Stimulated activated CD4-positive, alpha-beta T cell treated with anti-CD3 and anti-CD28 coated beads, Interleukin-1b, Interleukin-23, amount 100 ng/mL, for 4 hours (primary cell): ENCODE measurements at places on chromosomes 3 and 15.

- no peak for DNase-seq
These were observed 38.4 kb downstream of the ITPR1 start for GRCh38 chr3:4531478-4532025.

DNA sequence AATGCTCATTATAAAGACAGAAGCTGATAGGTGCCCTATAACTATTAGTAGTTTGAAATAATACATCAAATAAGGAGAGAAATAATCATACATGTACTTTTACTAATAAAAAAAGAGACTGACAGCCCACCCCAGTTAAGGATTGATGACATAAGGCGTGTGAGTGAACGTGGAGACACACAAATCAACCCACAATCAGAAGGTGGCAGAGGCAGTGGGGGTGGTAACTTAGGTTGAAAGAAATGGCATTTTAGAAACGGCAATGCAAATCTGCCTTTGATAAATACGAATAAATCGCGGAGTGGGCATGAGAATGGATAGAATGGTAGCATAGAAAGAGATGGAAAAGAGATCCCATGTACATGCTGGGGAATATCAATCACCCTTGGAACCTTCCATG, 256.2 kb upstream of the ATP10A start:
- DNase-seq: no peak

- no peak for DNase-seq
These were observed 6.0 kb downstream of the TYRO3 start for GRCh38 chr15:41564960-41565502.

DNA sequence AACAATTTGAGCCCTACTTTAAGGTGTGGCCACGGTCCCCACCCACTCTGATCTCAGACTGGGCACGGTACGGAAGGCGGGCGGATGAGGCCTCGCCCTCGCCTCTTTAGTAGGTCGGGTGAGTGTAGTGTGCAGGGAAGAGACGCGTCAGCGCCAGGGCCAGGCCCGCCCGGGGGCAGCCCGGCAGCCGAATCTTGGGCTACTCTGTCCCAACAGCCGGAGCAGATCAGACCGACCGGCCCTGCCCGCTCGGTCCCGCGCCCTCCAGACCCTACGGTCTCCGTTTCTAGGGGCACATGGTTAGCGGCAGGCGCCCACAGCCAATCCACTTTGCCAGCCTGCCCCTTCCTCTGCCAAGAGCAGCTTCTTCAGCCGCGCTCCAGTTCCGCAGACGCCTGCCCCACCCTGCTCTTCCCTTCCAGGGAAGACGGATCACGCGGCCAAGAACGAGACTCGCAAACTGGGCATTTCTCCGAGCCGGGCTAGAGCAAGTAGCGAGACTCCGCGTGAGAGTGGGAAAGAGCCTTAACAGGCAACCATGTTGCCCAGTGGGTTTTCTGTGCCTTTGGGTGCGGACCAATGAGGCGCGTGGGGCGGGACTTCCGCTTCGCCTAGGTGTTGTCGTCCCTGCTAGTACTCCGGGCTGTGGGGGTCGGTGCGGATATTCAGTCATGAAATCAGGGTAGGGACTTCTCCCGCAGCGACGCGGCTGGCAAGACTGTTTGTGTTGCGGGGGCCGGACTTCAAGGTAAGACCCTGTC, at the start of gene RNF13:
RNF13 (plus strand) TSS at position 610 of the 761 bp plus-strand sequence. CDS start 32,812 bp downstream, outside the sequence.
- DNase-seq: peak; percentile 86

DNA sequence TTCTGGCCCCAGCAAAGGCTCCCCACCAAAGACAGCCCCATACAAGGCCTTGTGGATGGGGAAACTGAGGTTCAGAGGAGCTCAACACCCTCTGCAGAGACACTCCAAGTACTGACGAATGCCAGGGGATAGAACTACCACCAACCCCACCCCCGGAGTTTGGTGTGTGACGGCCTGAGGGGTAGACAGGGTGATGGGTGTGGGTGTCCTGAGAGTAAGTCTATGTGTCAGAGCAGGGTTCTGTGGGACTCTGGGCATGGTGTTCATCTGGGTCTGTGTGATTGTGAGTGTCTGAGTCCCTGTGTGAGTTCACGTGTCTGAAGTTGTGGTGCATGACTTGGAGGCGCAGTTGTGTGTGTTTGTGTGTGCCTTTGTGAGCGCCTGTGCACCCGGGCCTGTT, 7.4 kb downstream of the PTH1R start:
- DNase-seq: no peak

DNA sequence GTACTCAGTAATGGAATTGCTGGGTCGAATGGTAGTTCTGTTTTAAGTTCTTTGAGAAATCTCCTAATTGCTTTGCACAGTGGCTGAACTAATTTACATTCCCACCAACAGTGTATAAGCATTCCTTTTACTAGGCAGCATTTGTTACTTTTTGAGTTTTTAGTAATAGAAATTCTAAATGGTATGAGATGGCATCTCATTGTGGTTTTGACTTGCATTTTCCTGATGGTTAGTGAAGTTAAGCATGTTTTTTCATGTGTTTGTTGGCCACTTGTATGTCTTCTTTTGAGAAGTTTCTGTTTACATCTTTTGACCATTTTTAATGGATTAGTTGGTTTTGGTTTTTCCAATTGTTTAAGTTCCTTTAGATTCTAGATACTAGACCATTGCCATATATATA, 28.4 kb downstream of the TP63 start:
- DNase-seq: no peak

- DNase-seq: no peak
These were observed 88.6 kb downstream of the TBL1XR1 start for GRCh38 chr3:177108648-177109047.

DNA sequence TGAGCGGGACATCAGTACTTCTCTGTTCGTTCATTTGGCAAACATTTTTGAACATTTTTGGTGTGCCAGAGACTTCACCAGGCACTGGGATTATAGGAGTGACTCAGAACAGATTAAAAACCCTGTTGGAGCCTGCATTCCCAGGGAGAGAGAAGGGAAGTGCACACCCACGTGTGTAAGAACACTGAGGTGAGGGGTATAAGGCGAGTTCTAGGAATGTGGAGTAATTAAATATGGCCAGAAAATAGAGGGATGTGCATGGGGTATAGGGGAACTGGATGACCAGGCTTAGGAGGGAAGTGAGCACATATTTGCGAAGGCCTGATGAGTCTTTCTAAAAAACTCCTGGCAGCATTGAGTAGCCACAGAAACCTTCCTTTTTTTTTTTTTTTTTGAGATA, 401.2 kb upstream of the C2CD4B start:
- no peak for DNase-seq

DNA sequence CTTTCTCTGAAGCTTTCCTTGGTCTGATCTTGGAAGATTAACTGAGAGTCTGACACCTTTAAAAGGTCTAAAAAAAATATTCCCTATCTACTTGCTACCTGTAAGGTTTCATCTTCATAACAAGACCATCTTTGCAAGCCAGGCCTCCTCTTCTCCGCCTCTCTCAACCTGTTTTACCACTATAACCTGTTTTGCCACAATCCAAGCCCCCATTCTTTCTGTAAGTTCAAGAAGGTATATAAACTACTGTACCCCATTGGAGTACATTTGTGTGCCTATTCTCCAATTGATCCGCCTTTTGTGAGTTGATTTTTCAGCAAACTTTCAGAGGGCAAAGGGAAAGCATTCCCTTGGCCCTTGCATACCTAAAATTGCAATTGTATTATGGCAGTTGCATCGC, 319.3 kb upstream of the NECTIN3 start:
- DNase-seq: no peak

DNA sequence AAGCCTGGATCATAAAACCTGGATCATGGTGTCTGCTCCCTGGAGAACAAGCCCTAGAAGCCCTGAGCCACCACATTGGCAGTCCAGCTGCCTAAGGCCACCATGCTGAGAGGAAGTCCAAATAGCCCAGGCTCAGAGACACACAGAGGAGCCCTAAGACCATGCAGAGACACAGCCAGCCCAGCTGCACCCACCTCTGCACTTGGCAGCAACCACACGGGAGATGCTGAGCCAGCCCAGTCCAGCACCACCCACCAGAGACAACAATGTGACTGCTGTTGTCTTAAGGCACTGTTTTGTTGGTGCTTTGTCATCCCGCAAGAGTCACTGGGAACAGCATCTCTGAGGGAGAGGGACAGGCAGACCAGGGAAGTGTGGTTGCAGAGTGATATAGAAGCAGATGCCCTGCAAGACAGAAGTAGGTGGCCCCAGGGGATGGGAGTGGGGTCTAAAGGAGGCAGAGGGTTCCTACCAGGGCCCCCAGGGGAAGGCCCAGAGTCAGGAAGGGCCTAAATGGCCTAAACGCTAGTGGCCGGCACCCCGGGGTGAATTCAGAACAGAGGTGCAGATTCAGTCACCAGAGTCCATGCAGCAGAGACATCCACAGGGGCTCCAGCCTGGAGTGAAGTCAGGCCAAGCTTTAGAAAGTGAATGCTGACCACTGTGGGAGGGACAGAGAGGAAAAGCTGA, 105.4 kb upstream of the PRR20G start:
- DNase-seq: no peak

DNA sequence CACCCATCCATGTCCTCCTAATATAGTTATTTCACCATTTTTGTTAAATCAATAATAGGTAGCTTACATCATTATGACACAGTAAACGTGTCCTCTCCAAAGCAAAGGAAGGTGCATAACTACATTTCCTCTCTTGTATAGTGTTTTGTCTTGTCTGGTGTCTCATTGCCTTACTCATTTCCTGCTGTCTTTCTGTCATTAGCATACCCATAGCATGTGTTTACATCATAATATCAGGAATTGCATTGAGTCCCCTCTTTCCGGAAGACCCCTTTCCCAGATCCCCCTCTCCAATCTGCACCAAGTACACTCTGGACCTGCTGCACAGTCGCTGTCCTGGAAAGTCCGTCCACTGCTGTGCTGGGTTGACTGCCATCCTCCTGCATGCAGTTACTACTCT, 47.9 kb downstream of the SOX14 start:
- no peak for DNase-seq

DNA sequence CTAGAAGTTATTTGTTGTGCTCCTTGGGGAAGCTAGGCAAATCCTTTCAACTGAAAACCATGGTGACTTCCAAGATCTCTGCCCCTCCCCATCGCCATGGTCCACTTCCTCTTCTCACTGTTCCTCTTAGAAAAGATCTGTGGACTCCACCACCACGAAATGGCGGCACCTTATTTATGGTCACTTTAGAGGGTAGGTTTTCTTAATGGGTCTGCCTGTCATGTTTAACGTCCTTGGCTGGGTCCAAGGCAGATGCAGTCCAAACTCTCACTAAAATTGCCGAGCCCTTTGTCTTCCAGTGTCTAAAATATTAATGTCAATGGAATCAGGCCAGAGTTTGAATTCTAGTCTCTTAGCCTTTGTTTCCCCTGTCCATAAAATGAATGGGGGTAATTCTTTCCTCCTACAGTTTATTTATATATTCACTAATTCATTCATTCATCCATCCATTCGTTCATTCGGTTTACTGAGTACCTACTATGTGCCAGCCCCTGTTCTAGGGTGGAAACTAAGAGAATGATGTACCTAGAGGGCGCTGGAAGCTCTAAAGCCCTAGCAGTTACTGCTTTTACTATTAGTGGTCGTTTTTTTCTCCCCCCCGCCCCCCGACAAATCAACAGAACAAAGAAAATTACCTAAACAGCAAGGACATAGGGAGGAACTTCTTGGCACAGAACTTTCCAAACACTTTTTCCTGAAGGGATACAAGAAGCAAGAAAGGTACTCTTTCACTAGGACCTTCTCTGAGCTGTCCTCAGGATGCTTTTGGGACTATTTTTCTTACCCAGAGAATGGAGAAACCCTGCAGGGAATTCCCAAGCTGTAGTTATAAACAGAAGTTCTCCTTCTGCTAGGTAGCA, 657 bp downstream of the PATL2 start:
- DNase-seq: no peak

GRCh38 chr3:197317250-197317963, 19.0 kb upstream of the DLG1 start:
- no peak for DNase-seq

DNA sequence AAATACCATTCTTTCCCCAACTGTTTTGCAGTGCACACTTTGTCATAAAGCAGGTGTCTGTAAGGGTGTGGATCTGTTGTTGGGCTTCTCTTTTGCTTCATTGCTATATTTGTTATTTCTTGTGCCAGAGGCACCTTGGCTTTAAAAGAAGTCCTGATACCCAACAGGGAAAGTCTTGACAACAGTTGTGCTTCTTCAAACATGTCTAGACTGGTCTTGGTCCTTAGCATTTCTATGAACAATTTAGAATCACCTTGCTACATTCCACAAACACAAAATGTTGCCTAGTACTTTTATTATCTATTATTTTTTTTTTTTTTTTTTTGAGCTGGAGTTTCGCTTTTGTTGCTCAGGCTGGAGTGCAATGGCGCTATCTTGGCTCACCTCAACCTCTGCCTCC, 233.7 kb downstream of the SLCO3A1 start:
- no peak for DNase-seq

GRCh38 chr15:68278595-68279405, 1.3 kb downstream of the FEM1B start:
- no peak for DNase-seq

DNA sequence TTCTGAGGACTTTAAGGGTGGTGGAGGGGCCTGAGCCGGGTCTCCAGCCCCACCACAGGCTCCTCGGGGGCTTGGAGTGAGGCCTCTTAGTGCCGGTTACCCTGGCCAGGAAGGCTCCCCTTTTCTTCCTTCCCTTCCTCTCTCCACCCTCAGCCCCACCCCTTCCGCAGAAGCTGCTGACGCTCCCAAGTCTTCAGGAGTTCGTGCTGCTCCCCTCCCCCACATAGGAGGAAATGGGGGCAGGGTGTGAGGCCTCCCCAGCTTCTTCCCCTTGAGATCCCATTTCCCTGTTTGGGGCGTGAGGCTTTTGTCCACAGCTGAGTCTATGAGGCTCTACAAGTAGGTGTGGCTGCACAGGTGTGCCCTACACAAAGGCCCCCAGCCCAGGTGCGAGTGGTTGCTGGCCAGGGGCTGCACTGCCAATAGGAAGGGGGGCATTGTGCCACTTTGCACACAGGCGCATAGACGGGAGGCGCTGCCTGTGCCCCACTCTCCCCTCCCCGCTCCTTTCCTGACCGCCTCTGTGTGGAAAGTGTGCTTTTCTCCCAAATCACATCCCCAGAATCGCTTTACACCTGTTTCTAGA, 915 bp upstream of the CALML4 start:
- no peak for DNase-seq

- no peak for DNase-seq
These were observed 19.1 kb downstream of the DNAJB8 start for GRCh38 chr3:128447561-128448013.

- peak; percentile 58 for DNase-seq
These were observed at the start of gene ST6GAL1 for GRCh38 chr3:186930143-186930640. Gene ST6GAL1 (plus strand): TSS chr3:186930526. CDS start chr3:187042704, 112,178 bp downstream.

DNA sequence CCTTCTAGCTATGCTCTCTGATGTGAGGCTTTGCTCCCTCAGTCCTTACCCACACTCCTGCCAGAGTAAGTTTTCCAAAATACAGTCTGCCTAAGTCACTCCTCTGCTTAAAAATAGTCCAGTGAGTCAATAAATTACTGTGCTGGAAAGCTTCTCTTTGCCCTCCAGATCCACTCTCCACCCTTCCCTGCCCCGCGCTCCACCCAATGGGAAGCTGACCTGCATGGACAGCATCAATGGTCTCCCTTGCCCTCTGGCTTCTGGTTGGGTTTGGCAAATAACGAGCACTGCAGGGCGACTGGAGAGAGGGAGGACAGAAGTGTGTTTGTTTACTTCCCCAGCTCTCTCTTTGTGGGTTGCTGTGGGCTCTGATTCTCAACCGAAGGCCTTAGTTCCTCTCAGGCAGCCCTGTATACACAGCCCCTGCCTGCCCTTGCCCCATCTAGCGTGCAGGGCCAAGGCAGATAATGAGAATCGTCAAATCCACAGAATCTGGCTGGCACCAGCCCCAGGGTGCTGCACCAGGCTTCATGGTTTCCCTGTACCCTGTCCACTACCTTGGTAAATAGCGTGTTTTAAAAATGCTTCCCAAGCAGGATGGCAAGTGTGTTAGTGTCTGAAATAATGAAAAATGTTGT, 110.4 kb downstream of the ADAMTSL3 start:
- no peak for DNase-seq

- peak; percentile 17 for DNase-seq
These were observed 37.2 kb downstream of the BHLHE40 start for GRCh38 chr3:5016211-5017161.
